ENCODE measurements at places on chromosomes 4 and X.

- DNase-seq = no peak
Measured at GRCh38 chr4:87019898-87020297, 85.1 kb downstream of the AFF1 start.

DNA sequence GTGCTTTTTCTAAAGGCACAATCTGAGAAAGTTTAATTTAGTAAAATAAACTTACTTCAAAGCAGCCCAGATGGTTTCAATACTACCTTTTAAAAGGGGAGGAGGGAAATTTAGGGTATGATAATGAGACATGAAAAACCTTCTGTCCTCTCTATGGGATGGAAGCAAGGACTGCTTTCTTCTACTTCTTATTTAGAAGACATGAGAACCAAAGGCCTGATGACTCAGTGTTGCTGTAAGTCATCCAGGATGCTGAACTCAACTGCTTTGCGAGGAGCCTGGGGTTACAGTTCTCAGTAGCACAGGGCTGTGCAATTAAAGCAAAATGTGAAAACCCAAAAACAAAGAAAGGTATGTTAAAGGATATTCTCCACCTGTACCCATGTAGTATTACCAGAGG, 140.8 kb upstream of the EDNRA start:
- DNase-seq = no peak

- DNase-seq = peak; percentile 18
Measured at GRCh38 chrX:69539437-69539836, 35.3 kb downstream of the NALF2 start.

GRCh38 chr4:101944649-101945048, 154.1 kb downstream of the BANK1 start:
- DNase-seq = no peak

DNA sequence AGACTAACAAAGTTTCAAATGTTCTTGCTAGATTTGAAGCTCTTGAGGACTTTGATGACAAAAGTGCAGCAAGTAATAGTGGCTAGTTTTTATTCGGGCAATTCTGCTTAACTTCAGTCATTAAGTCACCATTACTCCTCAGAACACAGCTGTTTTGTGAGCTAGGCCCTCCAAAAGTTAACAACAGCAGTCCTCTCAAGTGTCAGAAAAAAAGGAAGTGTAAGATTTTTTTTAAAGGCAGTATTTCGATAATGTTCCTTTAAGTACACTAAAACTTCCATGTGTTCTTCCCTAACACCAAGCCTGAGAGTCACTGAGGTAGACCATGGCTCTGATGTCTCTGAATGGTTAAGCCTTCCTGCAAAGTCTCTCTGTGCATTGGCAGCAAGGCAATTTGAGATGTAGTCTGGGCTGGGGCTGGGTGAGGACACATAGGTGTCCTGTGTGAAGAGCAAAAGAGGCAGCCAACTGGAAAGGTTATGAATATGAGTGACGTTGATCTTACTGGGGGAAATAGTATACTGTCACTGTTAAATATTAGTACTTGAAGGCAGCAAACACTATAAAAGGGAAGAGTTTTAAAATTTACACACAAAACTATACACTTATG, 174.0 kb upstream of the MAP3K15 start:
- DNase-seq = no peak

GRCh38 chr4:110354460-110354859, 121.5 kb upstream of the ENPEP start:
- DNase-seq = no peak

All from GM12891 (cell line).